ENCODE measurements at places on chromosomes 16 and 17.

DNA sequence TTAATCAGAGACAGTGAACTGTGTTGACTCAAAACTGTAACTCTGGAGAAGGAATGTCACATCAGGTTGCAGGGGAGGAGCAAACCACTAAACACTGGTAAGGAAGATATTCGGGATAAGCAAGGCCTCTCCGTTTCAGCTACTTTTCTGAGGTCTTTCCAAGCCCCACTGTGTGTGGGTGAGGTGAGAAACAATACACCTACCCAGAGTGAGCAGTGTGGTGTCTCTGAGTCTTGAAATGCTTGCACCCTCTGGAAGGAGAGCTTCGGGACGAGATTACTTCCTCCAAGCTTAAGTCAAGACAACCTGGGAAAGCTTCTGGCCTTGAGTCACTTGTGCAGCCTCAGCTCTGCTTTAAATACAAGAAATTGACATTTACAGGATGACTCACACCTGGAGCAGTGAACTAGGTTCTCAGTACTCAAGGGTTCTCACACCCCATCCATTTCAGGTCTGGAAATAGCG, 2.5 kb upstream of the MAP3K14 start:
- H3K27me3 ChIP-seq, result no peaks in the 10 kb centered on the region
- H3K36me3 ChIP-seq, result no peaks in the 10 kb centered on the region
- H3K4me3 ChIP-seq, result no peak overlapping the region
- no peak for DNase-seq
- H3K27ac ChIP-seq, result no peak overlapping the region

DNA sequence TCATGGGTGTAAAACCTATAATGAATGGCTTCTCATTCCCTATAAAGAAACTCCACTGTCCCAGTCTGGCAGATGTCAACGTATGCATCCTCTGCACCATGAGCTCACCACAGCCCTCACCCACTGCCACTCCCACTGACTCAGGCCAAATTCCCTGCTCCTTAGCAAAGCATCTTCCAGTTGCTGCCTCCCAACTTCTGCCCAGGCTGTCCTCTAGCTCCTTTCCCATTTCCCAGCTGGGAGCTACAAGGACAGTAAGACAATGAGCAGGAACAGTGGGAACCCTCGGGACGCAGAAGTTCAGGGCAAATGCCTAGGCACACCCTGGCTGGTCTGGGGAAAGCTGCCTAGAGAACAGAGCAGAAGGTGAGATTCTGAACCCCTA, 9.1 kb upstream of the THAP11 start:
- H3K27me3 ChIP-seq, result no peaks in the 10 kb centered on the region
- H3K4me1 ChIP-seq, result peaks cover 13% of the 10 kb centered on the region
- no peak for DNase-seq
- peak overlapping the region; percentile 52 for H3K27ac ChIP-seq
- H3K4me3 ChIP-seq, result peak overlapping the region; percentile 89
- peaks cover 32% of the 10 kb centered on the region for H3K36me3 ChIP-seq

- peak overlapping the region; percentile 100 for H3K27ac ChIP-seq
- DNase-seq, result no peak
- no peaks in the 10 kb centered on the region for H3K27me3 ChIP-seq
- no peaks in the 10 kb centered on the region for H3K36me3 ChIP-seq
- no peak overlapping the region for H3K4me3 ChIP-seq
Observed at GRCh38 chr16:70694088-70694867, 8.4 kb upstream of the MTSS2 start.

GRCh38 chr16:77332792-77333191, 102.0 kb downstream of the ADAMTS18 start:
- H3K27ac ChIP-seq, result no peak overlapping the region
- no peak overlapping the region for H3K4me3 ChIP-seq
- no peak for DNase-seq
- H3K36me3 ChIP-seq, result no peaks in the 10 kb centered on the region
- no peaks in the 10 kb centered on the region for H3K27me3 ChIP-seq

DNA sequence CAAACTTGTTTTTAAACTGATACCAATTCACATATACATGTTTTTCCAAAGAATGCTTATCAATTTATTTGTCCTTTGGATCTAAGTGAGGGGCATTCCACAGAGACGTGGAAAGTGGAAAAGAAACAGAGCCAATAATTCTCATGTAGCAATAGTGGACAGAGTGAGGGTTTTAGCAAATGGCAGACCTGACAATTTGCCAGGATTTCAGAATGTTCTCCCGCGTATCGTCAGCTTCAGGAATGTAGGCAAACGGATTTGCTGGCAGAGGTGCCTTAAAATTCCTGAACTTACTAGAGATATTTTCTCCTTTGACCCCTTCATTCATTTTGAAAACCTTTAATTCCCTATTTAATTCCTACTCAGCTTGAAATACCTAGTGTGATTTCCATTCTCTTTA, 193.4 kb upstream of the CPHXL start:
- H3K36me3 ChIP-seq, result no peaks in the 10 kb centered on the region
- no peaks in the 10 kb centered on the region for H3K27me3 ChIP-seq
- H3K4me1 ChIP-seq, result no peaks in the 10 kb centered on the region
- H3K27ac ChIP-seq, result no peak overlapping the region

- H3K4me1 ChIP-seq, result no peaks in the 10 kb centered on the region
- no peaks in the 10 kb centered on the region for H3K36me3 ChIP-seq
- DNase-seq, result no peak
- H3K4me3 ChIP-seq, result no peak overlapping the region
- H3K27me3 ChIP-seq, result no peaks in the 10 kb centered on the region
Observed at GRCh38 chr17:66889480-66890230, 54.7 kb downstream of the CACNG5 start.

Data from thoracic aorta (tissue), 2 donors.